ENCODE measurements at places on chromosomes 5 and 9.

GRCh38 chr5:109413458-109413857 is 3.7 kb upstream of the PJA2 start:
- DNase-seq, result no peak

DNA sequence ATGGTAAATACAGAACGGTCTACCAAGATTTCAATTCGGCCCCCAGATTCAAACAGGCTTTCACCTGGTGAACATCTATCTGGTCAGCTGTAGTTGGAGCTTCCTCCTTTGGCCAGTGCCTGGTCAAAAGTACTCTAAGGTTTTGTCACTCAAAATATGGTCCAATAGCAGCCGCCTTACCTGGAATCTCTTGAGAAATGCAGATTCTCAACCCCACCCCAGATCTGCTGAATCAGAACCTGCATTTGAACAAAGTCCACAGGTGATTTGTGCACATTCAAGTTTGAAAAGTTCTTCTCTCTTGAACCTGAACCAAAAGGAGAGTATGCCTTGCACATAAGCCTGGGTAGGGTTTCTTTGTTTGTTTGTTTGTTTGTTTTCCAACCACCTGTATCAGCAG is 17.6 kb upstream of the WHRN start:
- no peak for DNase-seq

DNA sequence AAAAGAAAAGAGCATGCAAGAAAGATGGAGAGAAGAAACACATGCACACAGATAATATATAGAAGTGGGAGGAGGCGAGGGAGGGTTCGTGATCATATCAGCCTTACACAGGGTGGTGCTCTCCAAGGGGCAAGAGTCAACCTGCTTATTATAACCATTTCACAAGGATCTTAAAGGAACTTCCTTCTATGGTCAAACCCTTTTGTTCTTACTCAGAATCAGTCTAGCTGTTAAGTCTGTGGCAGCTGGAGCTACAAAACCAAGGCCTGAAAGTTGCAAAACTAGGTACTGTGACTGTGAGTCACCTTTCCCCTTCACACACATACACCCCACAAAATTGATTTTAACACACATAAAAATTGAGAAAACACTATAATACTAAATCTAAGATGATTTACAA is 18.5 kb upstream of the ERMP1 start:
- DNase-seq, result no peak

GRCh38 chr5:10695055-10695649 is 65.9 kb downstream of the DAP start:
- DNase-seq, result no peak

Measured in stimulated activated CD4-positive, alpha-beta T cell treated with anti-CD3 and anti-CD28 coated beads, TNF-alpha, amount 100 ng/mL, for 24 hours (primary cell).